ENCODE measurements at places on chromosomes 3 and 15.

DNA sequence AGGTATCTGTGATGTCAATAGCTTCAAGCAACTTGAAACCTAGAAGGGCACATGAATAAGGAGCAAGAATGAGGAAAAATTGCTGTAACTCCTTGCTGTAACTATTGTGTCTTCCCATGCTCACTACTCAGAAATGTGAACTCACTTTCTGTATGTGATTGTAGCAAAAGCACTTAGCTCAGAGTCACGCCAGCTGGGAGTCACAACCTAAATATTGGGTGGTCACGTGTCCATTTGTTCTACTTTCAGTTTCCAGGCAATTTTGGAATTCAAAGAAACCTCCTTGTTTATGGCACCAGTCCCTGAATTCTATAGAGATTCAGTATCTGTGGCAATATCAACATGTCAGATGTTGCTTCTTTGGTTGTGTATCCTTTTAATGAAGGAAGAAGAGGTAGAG lies 241.6 kb upstream of the AZI2 start:
- DNase-seq = no peak

GRCh38 chr3:25454005-25454927 lies 26.2 kb downstream of the RARB start:
- DNase-seq = no peak

- DNase-seq = no peak
Measured at GRCh38 chr3:153084431-153084830, 77.6 kb upstream of the RAP2B start.

- DNase-seq = no peak
Measured at GRCh38 chr15:48856942-48857341, 21.0 kb upstream of the EID1 start.

- DNase-seq = no peak
Measured at GRCh38 chr3:10338591-10339353, 17.9 kb upstream of the SEC13 start.

- DNase-seq = no peak
Measured at GRCh38 chr3:69288161-69288895, 97.6 kb downstream of the FRMD4B start.

DNA sequence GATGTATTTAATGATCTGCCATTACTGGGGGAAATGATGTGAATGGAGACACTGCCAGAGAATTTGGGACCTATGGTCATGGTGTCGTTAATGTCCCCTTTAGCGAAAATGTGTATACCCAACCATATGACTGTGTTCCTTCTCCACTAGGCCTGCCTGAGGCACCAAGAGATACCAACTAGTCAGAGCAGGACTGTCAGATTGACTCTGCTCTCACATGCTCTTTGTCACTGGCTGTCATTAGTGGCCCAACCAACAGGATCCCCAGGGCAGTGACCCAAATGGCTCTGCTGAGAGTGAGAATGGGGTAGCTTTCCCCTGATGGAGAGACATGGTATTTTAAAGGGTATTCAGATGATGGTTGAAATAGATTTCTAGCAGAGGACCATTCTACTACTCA lies 2.8 kb downstream of the TAGLN3 start:
- no peak for DNase-seq

- no peak for DNase-seq
Measured at GRCh38 chr15:90104551-90104950, 2.3 kb upstream of the IDH2 start.

GRCh38 chr3:20537234-20537633 lies 351.2 kb upstream of the SGO1 start:
- no peak for DNase-seq

- peak; percentile 16 for DNase-seq
Measured at GRCh38 chr3:49295489-49296058, 18.5 kb upstream of the C3orf62 start.

- no peak for DNase-seq
Measured at GRCh38 chr3:32835961-32836360, 18.2 kb downstream of the TRIM71 start.

GRCh38 chr15:33846142-33846541 lies 122.2 kb upstream of the CHRM5 start:
- DNase-seq = no peak

Data from NCI-H524 treated with DMSO at 0.1 percent for 48 hours (cell line).